ENCODE measurements at places on chromosomes 11 and 22.

GRCh38 chr11:31809541-31809856 lies 1.6 kb downstream of the PAX6 start:
- DNase-seq = no peak

- no peak for DNase-seq
These were observed 997 bp downstream of the DEAF1 start for GRCh38 chr11:693887-694562.

DNA sequence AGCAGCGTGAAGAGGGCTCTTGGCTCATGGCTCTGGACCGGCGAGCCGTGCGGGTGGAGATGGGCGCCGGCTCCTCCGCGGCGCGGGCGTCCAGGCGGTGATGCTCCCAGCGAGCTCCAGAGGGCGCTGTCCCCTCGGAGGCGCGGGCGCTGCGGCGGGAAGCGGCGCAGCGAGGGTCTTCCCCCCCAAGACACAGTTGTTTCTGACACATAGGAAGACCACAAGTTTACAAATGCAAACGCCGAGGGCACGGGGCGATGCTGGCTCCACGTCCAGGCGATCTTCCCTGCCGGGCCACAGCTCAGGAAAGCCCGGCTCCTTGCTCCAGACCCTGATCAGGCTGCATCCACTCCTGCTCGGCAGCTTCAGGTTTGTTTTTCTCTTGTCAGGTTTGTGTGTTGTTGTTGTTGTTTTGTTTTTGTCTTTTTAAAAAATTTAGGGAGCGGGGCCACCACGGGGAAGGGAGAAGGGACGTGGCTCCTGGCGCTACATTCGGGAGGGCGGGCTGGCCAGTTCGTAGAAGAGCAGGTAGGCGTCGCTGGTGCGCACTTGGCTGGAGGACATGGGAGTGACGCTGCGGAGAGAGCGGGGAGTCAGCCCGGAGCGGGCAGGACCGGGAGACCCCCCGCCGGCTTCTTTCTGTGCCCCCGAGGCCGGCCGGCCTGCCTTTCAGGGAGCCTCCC lies 10.0 kb upstream of the MFRP start:
- DNase-seq = peak; percentile 88

DNA sequence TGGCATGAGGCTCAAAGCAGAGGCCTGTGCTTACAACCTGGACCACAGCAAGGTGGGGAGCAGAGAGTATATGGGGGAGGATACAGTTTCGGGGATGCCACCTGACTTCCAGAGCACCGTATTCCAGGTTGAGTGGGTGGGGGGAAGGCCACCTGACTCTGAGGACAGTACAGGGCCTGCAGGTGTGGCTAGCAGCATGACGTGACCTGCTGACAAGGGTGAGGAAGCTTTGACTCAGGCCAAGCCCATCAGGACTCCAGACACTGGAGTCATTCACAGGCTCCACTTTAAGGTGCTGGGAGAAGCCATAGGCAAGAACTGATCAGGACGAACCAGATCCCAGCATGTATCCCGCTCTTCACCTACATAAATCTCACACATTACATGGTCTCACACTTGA lies 34.6 kb upstream of the CRTAM start:
- no peak for DNase-seq

DNA sequence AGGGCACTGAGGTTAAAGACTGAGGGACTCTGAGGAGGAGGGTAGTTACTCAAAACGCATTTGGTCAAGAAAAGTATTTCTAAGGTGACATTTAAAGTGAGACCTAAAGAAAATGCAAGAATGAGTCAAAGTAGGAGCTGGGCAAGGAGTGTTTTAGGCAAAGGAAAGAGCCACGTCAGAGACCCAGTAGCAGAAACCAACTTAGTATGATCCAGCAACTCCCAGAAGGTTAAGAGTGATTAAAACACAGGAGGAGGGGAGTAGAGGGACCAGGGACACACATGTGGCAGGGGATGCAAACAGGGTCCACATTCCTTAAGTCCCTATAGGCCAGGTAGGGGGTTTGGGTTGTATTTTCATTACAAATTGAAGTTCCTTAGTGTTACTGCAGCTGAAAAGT lies 24.3 kb upstream of the CCDC34 start:
- no peak for DNase-seq

DNA sequence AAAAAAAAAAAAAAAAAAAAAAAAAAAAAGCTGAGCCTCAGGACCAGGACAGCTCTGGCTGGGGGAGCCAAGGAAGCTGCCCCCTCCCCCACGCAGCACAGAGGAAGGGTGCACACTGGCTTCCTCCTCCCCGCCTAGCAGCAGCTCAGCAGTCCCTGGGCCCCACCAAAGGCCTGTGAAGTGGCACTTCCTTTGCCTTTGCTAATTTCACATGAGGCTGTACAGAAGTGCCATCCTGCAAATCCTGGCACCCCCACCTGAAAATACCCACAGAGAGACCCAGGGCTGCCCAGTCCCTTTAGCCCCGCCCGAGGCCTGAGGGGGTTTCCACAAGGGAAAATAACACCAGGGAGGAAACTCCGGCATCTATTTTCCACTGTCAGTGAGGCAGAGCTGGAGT lies 3.9 kb downstream of the RHOG start:
- DNase-seq = no peak

DNA sequence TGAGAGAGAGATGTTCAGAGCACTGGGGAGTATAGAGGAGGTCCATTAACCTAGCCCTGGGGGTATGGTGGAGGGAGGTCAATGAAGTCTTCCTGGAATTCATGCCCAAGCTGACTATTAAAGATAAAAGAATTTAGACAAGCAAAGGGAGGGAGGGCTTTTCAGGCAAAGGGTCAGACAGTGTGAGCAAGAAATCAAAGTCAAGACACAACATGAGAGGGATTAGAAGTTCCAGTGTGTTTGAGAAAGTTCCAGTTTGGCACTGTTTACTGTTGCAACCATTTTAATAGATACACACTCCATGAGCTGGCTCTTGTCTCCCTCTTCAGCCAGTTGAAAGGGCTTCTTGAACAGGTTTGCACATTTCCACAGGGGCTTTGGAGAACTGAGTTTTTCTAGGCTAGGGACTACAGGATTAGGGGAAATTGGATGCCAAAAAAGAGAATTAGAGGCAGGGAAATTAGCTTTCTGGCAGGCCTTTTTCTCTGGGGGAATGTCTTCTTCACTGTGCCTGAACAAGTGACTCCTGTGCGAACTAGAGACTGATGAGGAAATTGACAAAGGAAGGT lies 14.7 kb upstream of the NNMT start:
- no peak for DNase-seq

DNA sequence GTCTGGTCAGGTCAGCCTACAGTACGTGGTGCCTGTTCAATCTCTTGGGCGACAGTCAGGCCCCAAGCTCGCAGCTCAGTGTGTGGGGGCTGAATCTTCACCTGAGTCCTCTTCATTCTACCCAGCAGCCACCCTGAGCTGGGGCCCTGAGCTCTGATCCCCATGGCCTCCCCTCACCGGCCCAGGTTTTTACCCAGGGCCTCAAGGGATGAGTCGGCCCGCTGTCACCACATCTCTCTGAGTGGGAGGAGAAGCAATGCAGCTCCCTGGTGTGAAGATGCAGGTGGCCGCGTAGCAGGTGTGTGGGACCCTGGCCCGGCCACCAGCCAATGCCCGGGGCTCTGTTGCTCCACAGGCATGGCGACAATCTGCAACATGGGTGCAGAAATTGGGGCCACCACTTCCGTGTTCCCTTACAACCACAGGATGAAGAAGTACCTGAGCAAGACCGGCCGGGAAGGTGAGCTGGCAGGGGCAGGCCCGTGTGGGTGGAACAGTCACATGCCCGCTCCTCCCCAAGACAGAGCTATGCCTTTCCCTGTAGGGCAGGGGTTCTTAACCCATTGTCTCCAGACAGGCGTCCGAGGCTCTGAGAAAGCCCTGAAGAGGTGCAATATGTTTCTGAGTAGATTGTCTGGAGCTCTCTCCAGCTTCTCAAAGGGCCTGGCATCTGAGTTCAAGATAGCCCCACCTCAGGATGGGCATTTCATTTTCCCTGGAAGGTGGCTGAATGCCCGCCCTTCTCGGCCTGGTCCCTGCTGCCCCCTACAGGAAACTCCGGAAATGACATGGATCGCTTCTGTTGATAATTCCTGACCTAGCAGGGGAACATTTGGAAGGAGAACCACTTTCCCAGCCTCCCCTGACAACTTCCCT lies 26.9 kb downstream of the POLR3H start:
- peak; percentile 38 for DNase-seq

GRCh38 chr11:113193016-113193415 lies 121.4 kb upstream of the TTC12 start:
- DNase-seq = peak; percentile 67

DNA sequence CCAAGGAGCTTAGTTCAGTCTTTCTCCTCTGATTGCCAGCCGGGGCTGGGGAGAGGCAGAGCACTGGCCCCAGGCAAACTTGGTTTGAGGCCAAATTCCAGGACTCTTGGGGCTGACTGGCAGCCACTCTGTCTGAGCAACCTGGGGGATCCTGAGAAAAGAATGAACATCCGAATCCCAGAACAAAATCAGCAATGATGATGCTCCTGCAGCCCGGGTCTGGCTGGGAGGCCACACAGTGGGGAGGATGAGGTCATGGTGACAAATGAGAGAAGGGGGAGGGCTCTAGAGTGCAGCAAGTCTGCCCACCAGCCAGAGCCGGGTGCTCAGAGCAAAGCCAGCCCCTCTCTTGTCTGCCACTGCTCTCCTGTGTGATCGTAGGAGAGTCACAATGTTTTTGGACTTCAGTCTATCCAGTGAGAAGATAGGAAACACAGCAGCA lies 71.8 kb upstream of the PAX6 start:
- DNase-seq = no peak

DNA sequence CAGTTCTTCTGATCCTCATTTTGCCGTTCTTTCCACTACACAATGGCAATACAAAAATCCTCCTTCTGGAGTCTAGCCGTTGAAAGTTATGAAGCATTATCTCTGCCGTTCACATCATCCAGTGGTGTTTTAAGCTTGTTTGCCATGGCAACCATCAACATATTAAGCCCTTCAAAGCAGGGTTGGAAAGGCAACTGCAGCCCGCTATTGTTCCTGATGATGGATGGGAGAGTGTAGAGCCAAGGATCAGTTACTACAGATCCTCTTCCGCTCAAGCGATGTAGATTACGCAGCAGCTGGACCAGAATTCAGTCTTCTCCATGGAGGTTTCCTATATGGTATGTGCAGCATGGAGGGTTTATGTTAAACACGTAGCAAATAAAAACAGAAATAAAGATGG lies 352.7 kb downstream of the NTM start:
- no peak for DNase-seq

GRCh38 chr11:110086892-110087309 lies 6.3 kb upstream of the ZC3H12C start:
- DNase-seq = peak; percentile 81

DNA sequence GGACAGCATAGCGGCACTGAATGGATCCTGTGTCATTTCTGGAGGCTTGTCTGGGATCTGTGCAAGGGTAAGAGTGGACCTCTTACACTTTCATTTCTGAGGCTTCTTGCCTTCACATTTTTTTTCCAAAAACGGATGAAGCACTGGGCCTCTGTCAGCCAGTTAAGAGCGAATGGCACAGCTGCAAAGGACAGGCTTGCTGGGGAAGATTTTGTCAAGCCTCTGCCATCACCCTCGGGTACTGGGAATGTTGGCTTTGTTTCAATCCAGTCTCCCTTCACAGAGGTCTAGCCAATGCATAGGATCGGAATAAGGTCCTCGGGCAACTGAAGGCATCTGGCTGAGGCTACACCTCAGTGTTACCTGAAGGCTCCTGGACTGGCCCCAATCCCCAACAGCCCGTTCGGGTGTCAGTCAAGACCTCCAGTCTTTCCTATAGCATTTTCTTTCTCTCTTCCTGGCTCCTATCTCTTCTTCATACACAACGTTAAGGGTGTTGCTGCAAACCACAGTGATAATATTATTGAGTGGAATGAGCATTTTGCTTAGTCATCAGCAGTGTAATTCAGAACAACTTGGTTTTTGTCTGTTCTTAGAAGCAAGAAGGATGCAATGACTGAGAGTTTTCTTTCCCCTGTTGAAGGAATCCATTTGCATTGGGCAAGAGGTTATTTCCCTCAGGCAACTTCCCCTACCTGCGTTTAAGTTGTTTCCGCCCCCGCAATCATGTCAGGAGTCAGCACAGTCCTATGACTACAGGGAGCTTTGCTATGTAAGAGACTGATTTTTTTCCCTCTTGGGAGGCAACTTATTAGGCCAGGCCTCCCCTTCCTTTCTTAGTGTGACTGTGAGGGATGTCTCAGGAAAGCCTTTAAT lies 22.8 kb downstream of the NPAT start:
- no peak for DNase-seq

DNA sequence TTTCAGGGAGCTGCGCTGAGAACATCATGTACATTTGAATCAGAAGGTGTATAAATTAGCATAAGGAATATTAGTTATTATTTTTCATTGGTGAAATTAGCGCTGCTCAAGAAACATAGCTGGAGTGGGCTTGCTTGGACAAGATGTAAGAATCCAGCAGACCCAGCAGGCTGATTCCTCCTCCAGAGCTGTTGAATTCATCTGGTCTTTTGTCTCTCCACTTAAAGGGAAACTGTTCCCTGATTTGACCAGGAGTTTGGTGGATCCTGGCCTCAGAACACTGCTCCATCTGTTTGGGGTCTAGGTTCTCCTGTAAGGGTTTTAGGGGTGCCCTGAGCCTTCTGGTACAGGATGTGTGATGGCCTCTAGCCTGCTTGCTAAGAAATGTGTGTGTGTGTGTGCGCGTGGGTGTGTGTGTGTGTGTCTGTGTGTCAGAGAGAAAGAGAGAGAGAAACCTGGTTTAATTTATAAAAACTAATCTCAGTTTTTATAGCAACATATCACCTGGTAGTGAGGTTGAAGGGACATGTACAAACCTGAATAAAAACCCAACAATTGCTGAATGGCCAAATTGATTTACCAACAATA lies 8.3 kb upstream of the SORL1 start:
- no peak for DNase-seq

GRCh38 chr11:85826116-85826855 lies 15.3 kb upstream of the SYTL2 start:
- DNase-seq = peak; percentile 73

GRCh38 chr22:33599596-33599995 lies 320.7 kb downstream of the LARGE1 start:
- no peak for DNase-seq

Measured in foreskin fibroblast (primary cell).